Uterus (tissue), 4 donors: ENCODE measurements at places on chromosomes 4 and X. TPM values are rescaled to one million over a fixed set of nuclear protein-coding genes. Genes with fewer than 3 reads are reported as not detected.
A peak's percentile ranks its signal among the peaks of the same experiment; 100 is the strongest.

DNA sequence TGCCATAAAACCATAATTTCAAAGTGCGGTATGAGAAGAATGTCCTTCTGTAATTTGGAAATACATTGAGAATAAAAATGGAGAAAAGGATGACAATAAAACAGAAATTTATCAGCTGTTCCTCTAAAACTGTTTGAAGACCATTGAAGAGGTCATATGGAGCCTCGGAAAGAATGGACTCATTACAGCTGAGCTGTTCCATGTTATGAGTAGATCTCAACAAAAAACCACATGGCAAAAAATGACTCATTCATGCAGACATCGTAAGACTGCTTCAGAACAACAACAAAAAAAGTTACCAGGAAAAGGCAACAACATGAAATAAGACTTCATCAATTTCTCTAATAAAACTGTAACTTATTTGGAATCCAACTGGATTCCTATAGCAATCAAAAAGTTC is 39.7 kb downstream of the AKAP4 start:
- DNase-seq = no peak
- no peaks in the 10 kb centered on the region for H3K36me3 ChIP-seq
- no peak overlapping the region for H3K4me3 ChIP-seq
- no peaks in the 10 kb centered on the region for H3K4me1 ChIP-seq

DNA sequence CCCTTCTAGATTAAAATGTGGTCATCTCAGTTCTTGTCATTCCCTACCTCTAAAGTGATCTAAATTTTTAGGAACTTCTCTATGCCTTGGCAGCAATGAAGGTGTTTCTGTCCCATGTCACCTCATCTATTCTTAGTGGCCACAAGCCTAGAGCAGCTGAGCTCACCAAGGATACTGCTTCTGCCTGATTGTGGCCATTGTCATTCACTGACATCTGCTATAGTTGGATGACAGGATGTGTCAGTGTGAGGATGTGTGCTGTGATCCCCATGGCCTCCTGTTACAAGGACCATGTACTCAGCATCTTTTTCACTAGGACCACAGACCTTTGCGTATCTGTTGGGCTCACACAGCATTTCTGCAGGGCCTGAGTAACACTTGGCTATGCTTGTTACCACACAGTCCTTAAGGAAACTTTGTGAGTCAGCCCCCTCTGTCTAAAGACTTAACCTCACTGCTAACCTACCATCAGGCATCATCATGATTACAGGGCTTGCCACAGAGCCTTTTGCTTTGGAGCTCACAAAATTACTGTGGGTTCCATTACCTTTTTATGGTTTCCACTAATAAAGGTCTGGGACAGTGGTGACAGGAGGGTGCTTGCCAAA is 421.0 kb downstream of the ADAM29 start:
- no peak overlapping the region for H3K4me3 ChIP-seq
- no peaks in the 10 kb centered on the region for H3K36me3 ChIP-seq
- H3K27ac ChIP-seq = no peak overlapping the region
- no peak for DNase-seq

DNA sequence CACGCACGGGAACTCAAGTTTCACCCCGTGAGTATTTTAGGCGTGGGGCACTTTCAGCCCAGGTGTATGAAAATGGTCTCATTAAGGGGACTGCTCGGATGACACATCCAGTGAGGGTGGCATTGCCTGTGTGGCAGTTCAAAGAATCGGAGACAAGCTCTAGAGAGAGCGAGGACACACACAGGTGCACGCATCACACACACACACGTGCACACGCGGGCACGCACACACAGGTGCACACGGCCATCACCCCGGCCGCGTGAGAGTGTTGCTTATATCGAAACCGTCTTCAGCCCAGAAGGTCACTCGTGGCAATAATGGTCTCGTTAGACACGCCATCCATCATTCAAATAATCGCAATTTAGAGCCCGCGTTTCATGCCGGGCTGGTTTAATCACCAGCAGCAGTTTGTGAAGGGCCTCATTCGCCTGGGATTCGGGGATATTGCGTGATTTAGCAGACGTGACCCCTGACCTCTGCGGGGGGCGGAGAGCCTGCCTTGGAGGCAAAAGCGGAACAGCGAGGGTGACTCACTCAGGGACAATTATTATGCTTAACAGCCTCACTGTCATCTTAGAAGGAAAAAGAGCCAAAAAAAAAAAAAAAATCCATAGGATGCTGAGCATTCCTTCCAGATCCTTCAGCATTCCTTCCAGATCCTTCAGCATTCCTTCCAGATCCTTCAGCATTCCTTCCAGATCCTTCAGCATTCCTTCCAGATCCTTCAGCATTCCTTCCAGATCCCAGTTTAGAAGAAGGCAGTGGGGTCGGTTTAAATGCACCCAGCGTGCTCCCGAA is 89.4 kb upstream of the PPP2R3B start:
- no peak overlapping the region for H3K27ac ChIP-seq
- DNase-seq = no peak
- H3K27me3 ChIP-seq = no peaks in the 10 kb centered on the region
- no peaks in the 10 kb centered on the region for H3K36me3 ChIP-seq
- no peak overlapping the region for H3K4me3 ChIP-seq

DNA sequence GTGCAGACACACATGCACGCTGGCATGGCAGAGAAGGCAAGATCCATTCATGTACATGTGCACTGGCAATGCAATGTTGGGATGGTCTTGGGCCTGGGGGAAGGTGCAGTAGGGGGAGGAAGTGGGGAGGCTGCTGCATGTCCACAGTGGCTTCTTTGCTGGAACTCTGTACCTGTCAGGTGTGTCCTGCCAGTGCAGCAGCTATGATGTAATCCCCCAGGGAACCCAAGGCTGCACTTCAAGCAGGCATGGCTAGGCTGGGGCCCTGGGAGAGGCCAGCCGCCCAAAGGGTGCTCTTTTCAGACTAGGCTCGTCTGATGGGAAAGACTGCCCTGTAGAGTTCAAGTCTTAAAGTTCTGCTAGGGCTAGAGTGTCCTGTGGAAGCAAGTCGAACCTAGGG is 1304.0 kb downstream of the FAM133A start:
- no peaks in the 10 kb centered on the region for H3K36me3 ChIP-seq
- H3K4me1 ChIP-seq = no peaks in the 10 kb centered on the region
- H3K27ac ChIP-seq = no peak overlapping the region
- H3K27me3 ChIP-seq = peaks cover 6% of the 10 kb centered on the region

- no peaks in the 10 kb centered on the region for H3K27me3 ChIP-seq
- DNase-seq = no peak
- no peak overlapping the region for H3K27ac ChIP-seq
- no peaks in the 10 kb centered on the region for H3K36me3 ChIP-seq
- no peak overlapping the region for H3K4me3 ChIP-seq
Measured at GRCh38 chrX:96204928-96205327, 479.7 kb upstream of the DIAPH2 start.

GRCh38 chrX:27674491-27674890 is 84.3 kb downstream of the DCAF8L2 start:
- no peak overlapping the region for H3K4me3 ChIP-seq
- H3K27ac ChIP-seq = no peak overlapping the region

DNA sequence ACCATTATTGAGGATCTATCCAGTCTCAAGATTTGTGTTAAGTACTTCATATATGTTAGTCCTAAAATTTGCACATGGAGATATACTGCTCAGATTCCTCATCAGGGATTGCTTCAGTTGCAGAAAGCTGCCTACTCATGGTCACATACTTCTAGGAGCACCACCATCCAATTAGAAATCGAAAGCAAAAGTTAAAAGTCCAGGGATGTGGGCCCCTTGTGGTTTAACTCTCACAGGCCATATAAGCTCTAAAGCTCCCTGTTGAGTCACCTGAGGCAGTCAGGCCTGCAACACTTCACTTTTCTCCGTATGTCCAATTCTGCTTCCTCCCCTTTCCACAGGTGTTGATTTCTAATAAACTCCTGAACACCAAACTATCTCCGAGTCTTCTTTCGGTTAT is 84.2 kb downstream of the CNOT6L start:
- no peaks in the 10 kb centered on the region for H3K4me1 ChIP-seq
- no peak for DNase-seq
- H3K4me3 ChIP-seq = no peak overlapping the region

GRCh38 chrX:101749436-101749835 is 89.8 kb upstream of the ARMCX2 start:
- no peaks in the 10 kb centered on the region for H3K4me1 ChIP-seq
- no peaks in the 10 kb centered on the region for H3K27me3 ChIP-seq
- H3K27ac ChIP-seq = no peak overlapping the region

GRCh38 chr4:163622379-163623035 is 128.0 kb downstream of the TMA16 start:
- no peaks in the 10 kb centered on the region for H3K4me1 ChIP-seq
- no peaks in the 10 kb centered on the region for H3K36me3 ChIP-seq
- no peak overlapping the region for H3K4me3 ChIP-seq
- H3K27me3 ChIP-seq = no peaks in the 10 kb centered on the region

DNA sequence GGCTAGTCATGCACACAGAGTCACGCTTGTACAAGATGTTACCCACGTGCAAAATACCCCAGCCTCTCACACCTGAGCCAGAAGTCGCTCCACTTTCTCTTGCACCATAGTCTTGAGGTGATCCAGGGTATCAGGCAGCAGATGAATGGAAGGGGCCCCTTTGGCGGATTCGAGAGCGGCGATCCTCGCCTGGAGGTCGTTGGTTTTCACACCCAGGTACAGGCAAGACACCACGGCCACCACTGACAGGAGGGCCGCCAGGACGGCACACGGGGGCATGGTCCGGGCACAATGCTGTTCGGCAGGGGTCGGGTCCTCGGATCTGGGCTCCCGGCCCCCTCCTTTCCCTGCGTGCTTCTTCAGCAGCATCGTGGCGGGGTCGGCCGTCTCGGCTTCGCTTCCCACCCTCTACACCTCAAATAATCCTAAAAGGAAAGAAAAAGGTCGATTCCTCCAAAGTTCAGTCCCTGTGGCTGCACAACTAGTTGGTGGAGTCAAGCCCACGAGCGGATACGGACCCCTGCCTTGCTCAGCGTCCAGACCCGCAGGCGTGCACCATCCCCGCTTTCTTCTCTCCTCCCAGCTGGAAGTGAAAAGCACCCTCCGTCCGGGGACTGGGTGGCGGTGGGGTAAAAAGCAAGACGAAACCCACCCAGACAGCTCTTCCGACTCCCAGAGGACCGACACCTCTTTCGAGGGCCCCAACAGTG is 652 bp downstream of the COL25A1 start:
- peaks cover 12% of the 10 kb centered on the region for H3K27me3 ChIP-seq
- peak overlapping the region; percentile 36 for H3K27ac ChIP-seq
- H3K36me3 ChIP-seq = no peaks in the 10 kb centered on the region
- H3K4me1 ChIP-seq = peaks cover 8% of the 10 kb centered on the region
- peak overlapping the region; percentile 47 for H3K4me3 ChIP-seq

DNA sequence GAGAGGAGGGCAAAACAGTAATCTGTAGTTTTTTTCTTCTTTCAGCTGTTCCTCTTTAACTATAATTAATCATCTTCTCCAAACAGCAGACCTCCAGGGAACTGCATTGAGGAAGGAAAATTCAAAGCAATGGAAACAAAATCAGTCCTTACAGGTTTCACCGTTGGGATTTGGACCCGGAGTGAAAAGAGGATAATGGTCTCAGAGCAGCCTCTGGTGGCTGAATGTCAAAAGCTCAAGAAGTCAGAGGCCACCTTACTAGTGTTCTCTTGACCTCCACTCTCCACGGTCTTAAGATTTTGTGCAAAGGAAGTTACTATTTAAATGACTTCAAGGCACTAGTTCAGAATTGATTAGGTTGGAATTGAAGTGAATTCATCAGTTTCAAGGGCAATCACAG is 16.0 kb upstream of the MID1 start:
- peak; percentile 28 for DNase-seq
- H3K27ac ChIP-seq = peak overlapping the region; percentile 79
- H3K4me3 ChIP-seq = no peak overlapping the region
- H3K36me3 ChIP-seq = no peaks in the 10 kb centered on the region
- no peaks in the 10 kb centered on the region for H3K4me1 ChIP-seq

DNA sequence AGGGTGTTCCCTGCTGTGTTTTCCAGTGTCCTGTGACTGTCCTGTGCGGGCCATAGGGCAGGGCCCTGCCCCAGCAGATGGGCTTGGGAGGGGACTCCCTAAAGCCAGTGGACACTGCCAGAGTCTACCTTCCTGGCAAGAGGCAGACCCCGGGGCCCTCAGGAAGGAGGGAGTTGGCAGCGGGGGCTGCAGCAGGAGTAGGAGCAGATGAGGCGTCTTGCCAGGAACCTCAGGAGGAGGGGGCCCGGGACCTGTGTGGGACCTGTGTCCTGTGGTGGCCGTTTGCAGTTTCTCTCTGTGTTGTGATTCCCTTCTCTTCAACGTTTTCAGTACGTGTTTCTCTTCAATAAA is 3.8 kb downstream of the PNMA3 start:
- no peak for DNase-seq
- no peak overlapping the region for H3K27ac ChIP-seq
- no peaks in the 10 kb centered on the region for H3K4me1 ChIP-seq
- H3K27me3 ChIP-seq = peaks cover 6% of the 10 kb centered on the region

GRCh38 chr4:106704253-106704870 is 331.8 kb downstream of the DKK2 start:
- no peaks in the 10 kb centered on the region for H3K4me1 ChIP-seq
- no peak overlapping the region for H3K27ac ChIP-seq
- no peak for DNase-seq
- no peaks in the 10 kb centered on the region for H3K27me3 ChIP-seq

DNA sequence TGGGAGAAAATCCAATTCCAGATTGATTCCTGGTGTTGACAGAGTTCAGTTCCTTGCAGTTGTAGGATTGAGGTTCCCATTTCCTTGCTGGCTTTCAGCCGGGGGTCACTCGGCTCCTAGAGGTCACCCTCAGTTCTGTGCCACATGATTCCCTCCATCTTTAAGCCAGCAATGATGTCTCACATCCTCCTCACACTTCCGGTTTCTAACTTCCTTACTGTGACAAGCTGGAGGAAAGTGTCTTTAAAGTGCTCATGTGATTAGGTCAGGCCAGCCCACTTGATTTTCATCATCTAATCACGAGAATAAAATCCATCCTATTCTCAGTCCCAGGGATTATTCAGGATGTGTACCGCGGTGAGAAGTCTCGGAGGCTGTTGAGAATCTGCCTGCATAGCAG is 19.4 kb upstream of the SMIM31 start:
- no peak for DNase-seq
- no peak overlapping the region for H3K4me3 ChIP-seq
- no peaks in the 10 kb centered on the region for H3K4me1 ChIP-seq
- H3K27me3 ChIP-seq = no peaks in the 10 kb centered on the region
- no peaks in the 10 kb centered on the region for H3K36me3 ChIP-seq
- no peak overlapping the region for H3K27ac ChIP-seq

- H3K27ac ChIP-seq = peak overlapping the region; percentile 5
- no peaks in the 10 kb centered on the region for H3K36me3 ChIP-seq
- H3K4me3 ChIP-seq = no peak overlapping the region
Measured at GRCh38 chr4:88573276-88573980, 18.9 kb upstream of the HERC3 start.

Gene CFAP99
- 0.46 TPM for total RNA-seq

Gene IL2
- not detected for total RNA-seq

Gene GPR173
- total RNA-seq = 0.59 TPM

Gene FAM47A
- not detected for total RNA-seq

Gene ATP2B3
- total RNA-seq = not detected
